ENCODE measurements at places on chromosomes 1 and 21. TPM values are rescaled to one million over a fixed set of nuclear protein-coding genes. Genes with fewer than 3 reads are reported as not detected.

- DNase-seq = no peak
- no peaks in the 10 kb centered on the region for H3K36me3 ChIP-seq
- no peak overlapping the region for H3K27ac ChIP-seq
- no peak overlapping the region for H3K4me3 ChIP-seq
- no peaks in the 10 kb centered on the region for H3K27me3 ChIP-seq
Observed at GRCh38 chr1:76503736-76504135, 363.5 kb upstream of the ST6GALNAC5 start.

DNA sequence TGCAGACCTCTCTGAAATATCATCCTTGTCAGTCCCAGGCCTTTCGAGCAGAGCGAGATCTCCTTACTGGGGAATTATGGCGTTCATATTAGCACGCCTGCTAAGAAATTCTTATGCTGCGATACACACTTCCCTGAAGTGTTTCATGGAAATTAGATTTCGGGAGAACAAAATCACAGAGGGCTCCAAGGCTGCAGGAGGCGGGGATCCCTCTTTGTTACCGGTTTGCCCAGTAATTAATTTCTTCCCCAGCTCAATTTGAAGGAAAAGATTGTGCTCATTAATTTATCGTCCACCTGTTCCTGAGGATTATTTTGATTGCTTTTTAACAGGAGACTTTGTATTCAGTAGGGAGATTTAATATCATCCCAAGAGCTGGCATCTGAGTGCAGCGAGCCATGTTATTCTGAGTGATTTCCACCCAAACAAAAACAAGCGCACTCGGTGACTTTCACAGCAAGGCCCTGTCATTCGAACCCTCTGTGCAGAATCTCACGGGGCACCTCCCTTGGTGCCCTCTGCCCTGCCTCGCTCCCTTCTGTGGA, 202.3 kb upstream of the GALNT2 start:
- peak overlapping the region; percentile 90 for H3K27ac ChIP-seq
- H3K4me3 ChIP-seq = no peak overlapping the region
- H3K27me3 ChIP-seq = peaks cover 2% of the 10 kb centered on the region
- no peaks in the 10 kb centered on the region for H3K36me3 ChIP-seq
- H3K4me1 ChIP-seq = no peaks in the 10 kb centered on the region

DNA sequence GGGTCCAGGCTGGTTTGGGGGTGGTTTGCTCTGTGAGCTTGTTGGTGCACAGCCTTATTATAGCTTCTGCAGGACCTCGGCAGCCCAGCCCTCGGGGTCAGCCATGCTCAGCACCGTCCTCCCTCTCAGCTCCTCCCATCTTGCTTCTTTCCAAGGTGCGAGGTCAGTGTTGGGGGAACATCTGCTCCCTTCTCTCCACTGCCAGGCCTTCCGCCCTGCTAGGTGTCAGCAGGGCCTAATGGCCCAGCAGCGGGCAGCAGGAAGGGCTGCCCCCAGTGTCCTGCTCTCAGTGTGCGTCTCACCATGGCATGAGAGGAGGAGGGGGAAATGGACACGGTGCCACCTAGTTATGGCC, 36.5 kb upstream of the LRRC3 start:
- no peak overlapping the region for H3K27ac ChIP-seq
- H3K36me3 ChIP-seq = no peaks in the 10 kb centered on the region
- H3K4me3 ChIP-seq = no peak overlapping the region
- no peak for DNase-seq

GRCh38 chr1:25944986-25945385, 38.8 kb upstream of the STMN1 start:
- no peaks in the 10 kb centered on the region for H3K4me1 ChIP-seq
- no peak for DNase-seq
- H3K36me3 ChIP-seq = no peaks in the 10 kb centered on the region
- peak overlapping the region; percentile 40 for H3K27ac ChIP-seq
- H3K4me3 ChIP-seq = no peak overlapping the region
- no peaks in the 10 kb centered on the region for H3K27me3 ChIP-seq

Gene NHLH1
- 0.09 TPM for total RNA-seq

GRCh38 chr1:37845049-37845646, 14.2 kb downstream of the MTF1 start:
- H3K36me3 ChIP-seq = peaks cover 6% of the 10 kb centered on the region
- peaks cover 8% of the 10 kb centered on the region for H3K4me1 ChIP-seq
- no peaks in the 10 kb centered on the region for H3K27me3 ChIP-seq
- DNase-seq = no peak

DNA sequence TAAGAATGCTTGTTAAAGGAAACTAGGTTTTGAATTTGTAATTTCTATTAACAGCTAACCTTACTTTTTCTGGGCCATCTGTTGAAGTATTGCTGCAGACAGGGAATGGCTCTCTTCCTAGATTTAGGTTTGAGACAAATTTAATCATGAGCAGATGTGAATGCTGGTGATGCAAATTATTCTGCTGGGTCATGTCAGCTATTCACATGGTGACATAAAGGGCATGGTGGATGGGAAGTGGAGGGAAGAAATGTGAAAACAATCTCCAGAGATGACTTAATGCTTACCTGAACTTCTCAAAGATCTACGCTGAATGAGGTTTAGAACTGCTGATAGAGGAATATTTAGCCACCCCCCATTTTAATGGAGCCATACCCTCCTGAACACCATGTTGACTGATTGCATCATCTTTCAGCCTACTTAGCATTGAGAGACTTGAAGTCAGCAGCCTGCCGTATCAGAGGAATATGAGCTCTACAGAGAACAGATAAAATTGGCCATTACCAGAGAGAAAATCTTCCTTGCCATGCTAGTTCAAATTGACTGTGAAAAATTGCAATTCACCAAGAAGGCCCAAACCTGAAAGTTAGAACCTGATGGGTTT, 138.8 kb downstream of the HHAT start:
- no peak overlapping the region for H3K4me3 ChIP-seq
- no peaks in the 10 kb centered on the region for H3K27me3 ChIP-seq
- H3K27ac ChIP-seq = no peak overlapping the region
- no peak for DNase-seq

DNA sequence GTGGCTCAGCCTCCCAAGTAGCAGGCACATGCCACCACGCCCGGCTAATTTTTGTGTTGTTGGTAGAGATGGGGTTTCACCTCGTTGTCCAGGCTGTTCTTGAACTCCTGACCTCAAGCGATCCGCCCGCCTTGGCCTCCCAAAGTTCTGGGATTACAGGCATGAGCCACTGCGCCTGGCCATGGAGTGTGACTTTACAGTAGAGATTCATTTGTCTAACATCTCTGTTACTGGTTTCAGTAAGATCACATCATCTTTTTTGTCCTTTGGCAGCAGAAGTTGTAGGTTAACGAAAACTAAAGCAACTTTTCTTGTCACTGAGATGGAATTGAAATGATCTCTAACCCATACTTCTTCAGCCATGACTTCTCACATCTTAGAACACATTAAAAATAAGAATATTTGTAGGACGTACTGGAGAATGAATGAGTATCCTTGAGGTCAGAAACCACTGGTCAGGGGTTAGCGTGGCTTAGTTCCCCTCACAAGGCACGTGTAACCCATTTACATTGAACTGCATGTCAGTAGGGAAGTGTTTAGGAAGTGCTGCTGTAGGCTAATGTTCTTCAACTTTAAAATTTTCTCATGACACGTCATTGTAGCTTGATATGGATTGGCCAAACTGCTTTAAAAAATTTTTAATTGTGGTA, 75.9 kb downstream of the CAMTA1 start:
- no peaks in the 10 kb centered on the region for H3K27me3 ChIP-seq
- no peaks in the 10 kb centered on the region for H3K4me1 ChIP-seq
- H3K27ac ChIP-seq = no peak overlapping the region

Gene WNT2B
- 6.3 TPM for total RNA-seq

DNA sequence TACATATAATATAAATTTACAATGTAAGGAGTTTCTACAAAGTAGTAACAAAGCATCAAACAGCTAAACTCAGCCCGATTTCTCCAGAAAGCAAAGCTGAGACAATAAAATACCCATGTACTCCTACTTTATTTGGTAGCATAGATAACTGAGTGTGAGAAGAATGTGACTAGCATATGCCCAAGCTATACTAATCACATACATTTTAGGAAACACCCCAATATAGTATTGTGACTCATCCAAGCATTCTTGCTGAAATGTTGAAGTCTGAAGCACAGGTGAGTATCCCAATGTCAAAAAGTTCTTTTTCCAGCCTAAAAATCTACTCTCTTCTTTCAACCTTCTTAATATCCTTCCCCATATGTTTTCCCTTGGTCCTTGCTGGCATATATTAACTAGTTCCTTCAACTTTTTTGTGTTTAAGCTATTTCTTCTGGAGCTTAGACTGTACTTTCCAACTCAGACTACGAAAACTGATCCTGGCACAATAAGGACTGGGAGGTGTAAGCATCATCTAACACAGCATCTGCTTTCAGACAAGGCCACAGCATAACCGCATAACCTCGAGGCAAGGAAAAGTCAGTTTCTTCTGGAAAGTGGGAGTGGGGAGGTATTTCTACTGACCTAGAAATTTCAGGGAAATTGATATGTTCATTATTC, 163.0 kb upstream of the RNPC3 start:
- H3K4me1 ChIP-seq = no peaks in the 10 kb centered on the region
- DNase-seq = no peak
- H3K4me3 ChIP-seq = no peak overlapping the region
- H3K27ac ChIP-seq = no peak overlapping the region
- H3K36me3 ChIP-seq = no peaks in the 10 kb centered on the region
- H3K27me3 ChIP-seq = no peaks in the 10 kb centered on the region

DNA sequence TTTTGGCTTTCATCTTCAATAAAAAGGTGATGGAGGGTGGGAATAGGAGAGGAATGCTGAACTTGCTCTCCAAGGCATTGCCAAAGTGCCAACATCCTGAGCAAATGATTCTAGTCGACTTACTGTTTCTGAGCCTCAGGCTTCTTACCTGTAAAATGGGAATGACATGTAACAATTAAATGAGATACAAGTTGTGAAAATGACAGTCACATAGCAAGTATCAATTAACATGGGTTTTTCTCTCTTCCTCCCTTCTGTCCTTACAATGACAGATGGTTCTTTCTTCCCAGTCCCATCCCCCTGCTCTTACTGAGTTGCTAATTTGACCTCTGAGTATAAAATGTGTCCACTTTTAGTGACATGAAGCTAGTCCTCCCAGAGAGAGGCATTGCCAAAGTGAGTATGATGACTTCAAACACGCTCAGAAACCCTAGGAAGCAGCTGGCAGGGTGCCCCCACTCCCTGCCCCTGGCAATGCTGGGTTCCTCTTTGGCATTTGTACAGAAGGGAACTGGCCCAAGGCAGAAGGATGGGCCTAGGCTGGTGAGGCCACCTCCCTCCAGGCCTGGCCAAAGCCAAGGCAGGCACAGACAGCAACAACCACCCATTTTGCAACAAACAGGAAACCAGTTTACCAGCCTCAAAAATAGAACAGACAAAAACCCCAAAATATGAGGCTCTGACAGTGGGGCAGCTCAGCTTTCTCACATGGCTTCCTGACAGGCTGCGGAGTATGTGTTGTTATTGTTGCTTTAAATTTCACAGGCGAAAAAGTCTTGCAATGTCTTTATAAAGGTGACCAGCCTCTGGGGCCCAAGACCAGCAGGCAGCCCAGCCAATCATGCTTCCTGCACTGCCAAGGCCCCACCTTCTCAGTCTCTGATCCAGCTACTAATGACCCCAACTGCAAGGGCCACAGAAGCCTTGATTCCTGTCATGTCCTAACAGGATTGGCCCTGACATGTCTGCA, 115.9 kb downstream of the HIVEP3 start:
- no peaks in the 10 kb centered on the region for H3K36me3 ChIP-seq
- no peak overlapping the region for H3K27ac ChIP-seq
- H3K4me3 ChIP-seq = no peak overlapping the region
- peaks cover 20% of the 10 kb centered on the region for H3K4me1 ChIP-seq
- DNase-seq = peak; percentile 18
- no peaks in the 10 kb centered on the region for H3K27me3 ChIP-seq

DNA sequence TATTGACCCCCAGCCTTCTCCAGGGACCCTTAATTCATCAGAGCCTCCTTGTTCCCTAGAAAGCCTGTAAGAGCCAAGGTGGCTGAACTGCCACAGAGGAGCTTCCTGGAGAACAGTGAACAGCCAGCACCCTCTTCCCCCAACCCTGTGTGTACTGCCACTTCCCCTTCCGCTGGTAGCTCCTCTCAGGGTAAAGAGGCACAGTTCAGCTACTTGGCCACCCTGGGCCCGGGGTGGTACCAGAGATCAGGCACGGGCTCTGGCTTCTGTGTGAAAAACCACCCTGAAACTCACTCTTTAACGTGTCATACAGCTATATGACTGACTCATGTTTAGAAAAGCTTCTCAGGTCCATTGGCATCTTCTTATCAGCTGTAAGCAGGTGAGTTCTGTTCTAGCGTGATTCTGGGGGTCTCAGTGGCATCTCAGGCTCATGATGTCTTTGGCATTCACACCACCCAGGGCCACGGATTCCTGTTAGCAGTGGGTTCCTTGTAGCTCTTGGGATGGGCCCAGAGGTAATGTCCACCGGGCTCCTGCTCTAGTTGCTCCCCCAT, 22.4 kb downstream of the ARMH1 start:
- no peak overlapping the region for H3K4me3 ChIP-seq
- no peaks in the 10 kb centered on the region for H3K4me1 ChIP-seq
- H3K27me3 ChIP-seq = no peaks in the 10 kb centered on the region

Gene LCE1B
- total RNA-seq = not detected
